ENCODE measurements at places on chromosomes 4 and X.

DNA sequence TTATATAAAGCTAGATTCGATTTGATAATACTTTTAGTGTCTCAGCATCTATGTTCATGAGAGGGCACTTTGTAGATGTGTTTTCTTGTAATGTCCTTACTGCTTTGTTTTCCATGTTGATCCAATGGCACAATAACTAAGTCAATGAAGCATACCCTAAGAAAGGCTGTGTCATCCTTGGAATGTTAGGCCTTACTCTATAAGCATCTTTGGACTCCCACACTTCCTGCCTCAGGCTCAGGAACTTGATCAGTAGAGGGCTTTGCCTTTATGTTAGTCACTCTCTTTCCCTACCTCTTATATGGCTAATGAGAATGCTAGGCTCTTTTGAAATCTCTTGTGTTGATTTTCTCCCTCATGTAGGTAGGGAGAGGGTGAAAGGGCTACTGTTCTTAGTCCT, 33.2 kb upstream of the EDA2R start:
- DNase-seq, result no peak

DNA sequence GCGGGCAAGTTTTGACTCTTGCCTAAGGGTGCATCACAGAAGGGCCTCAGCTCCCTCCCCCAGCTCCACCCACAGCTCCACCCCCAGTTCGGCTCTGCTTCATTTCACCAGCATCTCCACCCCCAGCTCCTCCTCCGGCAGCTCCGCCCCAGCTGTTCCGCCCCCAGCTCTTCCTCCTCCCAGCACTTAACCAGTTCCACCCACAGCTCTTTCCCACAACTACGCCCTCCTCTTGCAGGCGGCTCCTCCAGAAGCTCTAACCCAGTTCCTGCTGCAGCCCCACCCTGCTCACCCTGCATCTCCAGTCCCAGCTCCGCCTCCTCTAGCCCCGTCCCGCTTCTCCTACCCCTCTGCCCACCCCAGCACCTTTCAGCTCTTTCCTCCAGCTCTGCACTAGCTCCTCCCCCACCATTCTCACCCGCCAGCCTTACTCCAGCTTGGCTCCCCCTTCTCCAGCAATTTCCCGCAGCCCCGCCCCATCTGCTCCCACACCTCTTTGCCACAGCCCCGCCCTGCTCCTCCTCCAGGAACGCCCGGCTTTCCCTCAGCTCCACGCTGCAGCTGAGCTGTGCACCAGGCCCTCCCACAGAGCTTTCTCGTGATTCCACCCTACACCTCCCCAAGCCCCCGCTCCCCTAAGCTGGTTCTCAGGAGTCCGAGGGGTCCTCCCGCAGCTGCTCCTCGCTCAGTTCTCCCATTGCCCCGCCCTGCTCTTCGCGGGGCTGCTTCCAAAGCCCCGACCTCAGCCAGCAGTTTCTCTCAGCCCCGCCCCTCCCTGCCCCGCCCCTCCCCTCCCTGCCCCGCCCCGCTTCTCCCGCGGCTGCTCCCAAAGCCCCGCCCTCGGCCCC, 1.3 kb upstream of the EOLA1 start:
- DNase-seq, result peak; percentile 81

- DNase-seq, result no peak
Observed at GRCh38 chr4:52685316-52685715, 26.2 kb upstream of the USP46 start.

GRCh38 chr4:13054420-13054970, 429.6 kb downstream of the RAB28 start:
- DNase-seq, result no peak

DNA sequence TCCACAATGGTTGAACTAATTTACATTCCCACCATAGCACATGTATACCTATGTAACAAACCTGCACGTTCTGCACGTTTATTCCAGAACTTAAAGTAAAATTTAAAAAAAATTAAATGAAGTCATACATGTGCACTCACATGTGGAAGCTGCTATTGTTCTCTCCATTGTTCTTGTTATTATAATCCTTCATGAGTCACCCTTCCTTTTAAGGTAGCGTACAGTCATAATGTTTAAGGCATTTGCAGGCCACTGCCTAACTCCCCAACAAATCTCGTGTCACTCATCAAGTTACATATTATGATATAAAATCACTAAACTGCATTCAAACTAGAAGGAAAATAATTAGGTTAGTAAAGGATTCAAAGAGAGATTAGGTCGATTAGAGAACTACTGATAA, 63.6 kb downstream of the SLC7A11 start:
- DNase-seq, result no peak

Data from suppressor macrophage treated with lipopolysaccharide for 4 hours (primary cell).